ENCODE measurements at places on chromosomes 16 and 17.

DNA sequence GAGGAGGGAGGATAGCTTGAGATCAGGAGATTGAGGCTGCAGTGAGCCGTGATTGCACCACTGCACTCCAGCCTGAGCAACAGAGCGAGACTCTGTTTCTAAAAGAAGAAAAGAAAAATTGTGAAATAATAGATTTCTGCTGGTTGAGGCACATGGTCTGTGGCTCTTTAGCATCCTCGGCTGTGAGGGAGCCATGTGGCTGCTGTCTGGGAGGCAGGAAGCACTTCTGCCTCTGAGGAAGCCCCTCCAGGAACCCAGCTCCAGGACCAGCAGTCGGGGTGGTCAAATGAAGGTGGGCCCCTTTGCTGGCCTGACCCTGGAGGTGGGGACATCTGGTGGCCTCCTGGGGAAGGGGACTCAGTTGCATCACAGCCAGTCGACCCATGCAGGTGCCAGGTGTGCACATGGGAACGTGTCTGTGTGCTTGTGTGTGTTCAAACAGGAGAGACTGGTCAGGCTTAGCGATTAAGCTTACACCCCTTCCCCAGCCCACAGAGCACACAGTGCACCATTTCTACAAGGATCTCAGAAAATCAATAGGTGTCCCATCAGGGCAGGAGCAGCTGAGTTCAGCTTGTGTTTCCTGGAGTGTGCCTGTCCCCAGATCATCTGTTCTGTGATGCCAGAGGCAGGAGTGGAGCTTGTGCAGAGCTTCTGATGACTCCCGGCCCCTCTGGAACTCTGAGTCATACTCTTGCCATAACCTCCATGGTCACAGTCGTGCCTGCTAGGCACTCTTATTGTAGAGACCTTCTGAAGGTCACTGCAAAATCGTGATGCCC lies 24.3 kb upstream of the MGAT5B start:
- no peak for DNase-seq

GRCh38 chr16:70653809-70654771 lies 7.7 kb downstream of the IL34 start:
- peak; percentile 72 for DNase-seq

DNA sequence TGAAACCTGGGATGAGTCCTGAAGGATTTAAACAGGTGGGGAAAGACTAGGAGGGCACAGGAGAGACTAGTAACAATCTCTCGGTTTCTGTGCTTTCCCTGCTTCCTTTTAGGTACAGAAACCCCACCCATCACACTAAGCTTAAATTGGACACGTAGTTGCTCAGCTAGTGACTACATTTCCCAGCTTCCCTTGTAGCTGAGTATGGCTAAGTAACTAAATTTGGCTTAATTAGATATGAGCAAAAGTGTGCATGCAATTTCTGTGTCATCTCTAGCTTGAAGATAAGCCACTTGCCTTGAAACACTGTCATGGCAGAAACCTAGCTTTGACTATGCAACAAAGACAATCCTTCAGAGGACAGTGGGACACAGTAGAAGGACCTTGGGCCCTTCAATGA lies 36.5 kb downstream of the CACNG1 start:
- no peak for DNase-seq

DNA sequence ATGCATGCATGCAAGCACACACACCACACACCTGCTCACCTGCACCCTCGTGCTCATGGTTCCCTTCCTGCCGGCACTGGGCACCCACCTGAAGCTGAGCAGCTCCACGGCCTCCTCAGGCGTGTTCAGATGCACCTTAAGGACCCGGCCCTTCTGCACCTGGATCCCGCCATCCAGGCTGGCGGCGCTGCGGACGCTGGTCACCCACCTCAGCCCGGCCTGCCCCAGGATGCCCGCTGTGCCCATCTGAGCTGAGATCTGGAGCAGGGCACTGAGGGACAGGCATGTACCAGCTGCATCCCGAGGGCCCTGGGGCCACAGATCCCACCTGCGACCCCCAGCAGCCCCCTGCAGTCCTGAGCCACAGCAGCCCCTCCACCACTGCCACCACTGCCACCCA lies 110.0 kb downstream of the LITAF start:
- no peak for DNase-seq

- no peak for DNase-seq
These were observed 4.9 kb downstream of the CAPNS2 start for GRCh38 chr16:55571191-55571897.

GRCh38 chr17:15262291-15263205 lies 2.6 kb downstream of the PMP22 start:
- no peak for DNase-seq

DNA sequence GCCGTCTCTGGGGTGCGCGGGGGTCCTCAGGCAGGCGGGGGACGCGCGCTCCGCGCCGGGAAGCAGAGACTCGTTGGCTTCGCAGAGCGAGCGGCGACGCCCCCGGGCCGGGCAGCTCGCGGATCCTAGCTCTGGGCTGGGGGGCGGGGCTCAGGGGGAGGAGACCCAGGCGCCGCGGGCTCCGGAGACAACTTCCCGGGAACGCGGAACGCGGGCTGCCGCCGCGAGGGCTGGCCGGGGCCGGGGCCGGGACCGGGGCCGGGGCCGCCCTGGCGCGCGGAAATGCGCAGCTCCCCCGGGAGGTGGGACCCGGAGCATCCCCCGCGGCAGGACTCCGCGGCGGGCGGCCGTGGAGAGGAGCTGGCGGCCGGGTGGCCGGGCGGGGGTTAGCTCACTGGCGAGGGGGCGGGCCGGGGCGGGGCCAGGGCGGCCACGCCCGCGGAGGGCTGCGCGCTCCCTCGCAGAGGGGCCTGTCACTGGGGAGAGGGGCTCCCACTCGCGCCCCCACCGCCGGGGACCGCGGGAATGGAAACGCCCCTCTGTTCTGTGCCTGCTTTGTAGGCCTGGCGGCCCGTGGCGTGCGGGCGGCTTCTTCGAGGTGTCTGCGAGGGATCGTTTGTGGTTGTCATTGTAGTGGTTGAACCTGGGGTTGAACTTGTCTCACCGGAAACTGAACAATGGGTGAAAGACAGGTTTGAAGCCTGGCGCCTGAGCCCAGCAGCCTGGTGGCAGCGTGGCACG lies at the start of gene GAS7:
TSS of gene GAS7 (minus strand) at position 98 of the 741 bp plus-strand sequence.
- no peak for DNase-seq

GRCh38 chr16:57893559-57894389 lies 77.2 kb downstream of the CNGB1 start:
- no peak for DNase-seq

- no peak for DNase-seq
These were observed 22.4 kb downstream of the PECAM1 start for GRCh38 chr17:64368277-64368676.

GRCh38 chr17:69588827-69589239 lies 174.3 kb downstream of the MAP2K6 start:
- no peak for DNase-seq

- DNase-seq = no peak
These were observed 75.4 kb upstream of the RBL2 start for GRCh38 chr16:53358884-53359283.

GRCh38 chr17:59327121-59327980 lies 4.1 kb upstream of the YPEL2 start:
- DNase-seq = no peak

DNA sequence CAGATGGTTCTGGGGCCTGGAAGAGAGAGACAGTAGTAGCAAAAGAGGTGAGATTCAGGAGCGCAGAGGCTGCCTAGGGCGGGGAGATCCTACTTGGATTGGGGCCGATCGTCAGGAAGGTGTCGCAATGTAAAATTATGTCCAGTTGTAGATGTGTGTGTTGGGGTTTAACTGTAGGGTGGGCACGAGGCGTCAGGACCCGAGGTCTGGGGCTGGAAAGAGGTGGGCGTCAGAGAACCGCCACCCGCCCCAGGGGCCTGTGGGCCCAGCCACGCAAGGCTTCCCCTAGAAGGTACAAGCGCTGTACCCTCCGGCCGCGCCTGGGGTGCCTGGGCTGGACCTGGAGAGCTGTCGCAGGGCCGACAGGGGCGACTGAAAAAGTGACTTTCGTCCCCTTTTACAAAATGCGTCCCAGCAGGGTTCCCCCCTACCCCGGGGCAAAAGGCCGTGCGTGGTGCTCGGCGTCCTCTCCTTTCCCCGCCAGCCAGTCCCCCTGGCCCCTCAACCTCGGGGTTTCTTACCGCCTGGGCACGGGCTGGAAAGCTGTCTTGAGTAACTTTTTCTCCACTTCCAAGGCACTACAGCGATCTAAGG lies 2.8 kb downstream of the IRX3 start:
- DNase-seq = no peak

- DNase-seq = no peak
These were observed 22.3 kb downstream of the CAPNS2 start for GRCh38 chr16:55588799-55589198.

- DNase-seq = no peak
These were observed 27.2 kb downstream of the HASPIN start for GRCh38 chr17:3750926-3751325.

DNA sequence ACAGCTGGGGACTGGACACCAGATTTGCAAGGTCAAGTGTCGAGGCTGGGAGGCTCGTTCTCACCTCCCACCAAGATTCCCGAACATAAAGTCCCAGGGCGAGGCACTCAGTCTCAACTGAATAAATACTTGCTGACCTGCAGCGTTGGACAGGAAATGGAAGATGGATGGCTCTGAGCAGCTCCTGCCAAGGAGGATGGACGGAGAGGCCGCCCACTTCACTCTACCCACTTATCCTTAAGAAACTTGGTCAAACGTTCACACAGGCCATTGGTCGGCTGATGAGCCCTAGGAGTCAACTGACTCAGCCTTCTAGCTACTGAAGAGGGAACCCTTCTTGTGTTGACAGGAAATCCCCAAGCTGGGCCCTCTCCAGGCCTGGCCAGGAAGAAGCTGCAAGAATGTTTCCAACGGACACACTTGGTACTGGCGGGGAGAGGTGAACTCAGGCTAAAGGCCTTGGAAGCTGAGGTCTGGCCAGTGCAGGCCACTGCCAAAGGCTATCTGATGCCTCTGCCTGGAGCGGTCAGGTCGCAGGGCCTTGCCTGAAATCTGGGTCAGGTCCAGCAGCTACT lies 50.0 kb downstream of the VAC14 start:
- peak; percentile 83 for DNase-seq

DNA sequence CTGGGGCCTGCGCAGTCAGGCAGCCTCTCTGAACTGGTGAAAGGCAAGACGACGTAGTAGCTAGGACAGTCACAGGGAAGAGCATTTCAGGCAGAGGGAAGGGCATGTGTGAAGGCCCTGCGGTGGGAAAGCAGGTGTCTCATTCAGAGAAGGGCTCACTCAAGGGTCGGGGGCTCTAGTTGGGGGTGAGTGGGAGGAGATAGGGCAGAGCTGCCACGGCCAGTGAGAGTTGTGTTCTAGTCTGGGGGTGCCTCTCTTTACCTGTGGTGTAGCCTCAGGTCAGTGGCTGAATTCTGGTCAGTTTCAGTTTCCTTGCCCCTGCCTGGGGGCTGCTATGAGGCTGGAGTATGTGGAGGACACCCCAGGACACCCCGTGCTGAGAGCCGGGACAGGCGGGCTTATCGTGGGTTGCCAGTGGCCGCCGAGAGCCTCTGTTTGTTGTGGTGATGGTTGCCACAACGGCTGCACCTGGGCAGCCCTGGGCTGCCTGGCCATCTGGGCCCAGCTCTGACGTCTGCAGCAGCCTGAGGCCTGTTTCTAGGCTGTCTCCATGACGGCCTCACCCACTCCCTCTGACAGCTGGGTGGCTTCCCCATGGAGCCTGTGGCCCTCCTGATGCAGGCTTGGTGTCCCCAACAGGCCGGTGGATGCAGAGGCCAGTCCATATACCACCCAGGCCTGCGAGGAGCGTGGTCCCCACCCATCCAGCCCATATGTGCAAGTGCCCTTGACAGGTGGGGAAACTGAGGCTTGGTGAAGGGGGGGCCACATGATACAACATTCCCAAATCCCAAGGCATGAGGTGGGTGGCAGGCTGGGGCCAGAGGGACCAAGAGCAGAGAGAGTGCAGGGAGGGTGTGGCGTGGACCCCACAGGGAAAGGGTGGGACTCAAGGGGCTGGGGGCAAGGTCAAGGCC lies 10.8 kb downstream of the MAP2K3 start:
- no peak for DNase-seq

DNA sequence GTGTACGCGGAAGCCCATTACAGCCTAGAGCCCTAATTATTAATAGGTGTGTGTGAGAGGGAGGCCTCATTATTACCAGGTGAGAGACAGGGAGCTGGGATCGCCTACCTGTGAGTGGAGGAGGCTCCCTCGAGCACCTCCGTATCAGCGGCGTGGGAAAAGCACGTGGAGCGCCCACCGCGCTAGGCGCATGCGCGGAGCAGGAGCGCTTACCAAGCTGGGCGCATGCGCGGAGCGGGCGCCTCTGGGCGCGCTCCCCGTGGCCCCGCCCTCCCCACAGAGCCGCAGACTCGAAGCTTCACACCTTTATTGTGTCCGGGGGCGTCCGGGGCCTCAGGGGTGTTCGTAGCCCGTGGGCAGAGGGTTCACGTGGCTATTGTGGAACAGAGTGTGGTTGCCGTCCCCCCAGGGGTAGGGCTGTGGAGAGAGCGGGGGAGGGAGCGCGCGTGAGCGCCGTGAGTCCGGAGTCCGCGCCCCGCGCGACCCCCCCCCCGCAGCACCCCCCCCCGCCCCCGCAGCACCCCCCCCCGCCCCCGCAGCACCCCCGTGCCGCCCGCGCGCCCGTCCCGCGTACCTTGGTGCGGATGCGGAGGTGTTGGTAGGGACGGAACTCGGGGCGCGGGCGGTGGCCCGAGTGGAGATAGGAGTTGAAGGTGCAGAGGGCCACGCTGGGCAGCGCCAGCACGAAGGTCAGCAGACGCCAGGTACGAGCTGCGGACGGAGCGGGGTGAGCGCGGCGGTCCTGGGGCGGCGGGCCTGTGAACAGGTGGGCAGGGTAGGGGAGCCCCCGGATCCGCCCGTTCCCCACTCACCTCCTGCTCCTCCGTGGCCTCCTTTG lies 500 bp downstream of the COX6A2 start:
- no peak for DNase-seq

DNA sequence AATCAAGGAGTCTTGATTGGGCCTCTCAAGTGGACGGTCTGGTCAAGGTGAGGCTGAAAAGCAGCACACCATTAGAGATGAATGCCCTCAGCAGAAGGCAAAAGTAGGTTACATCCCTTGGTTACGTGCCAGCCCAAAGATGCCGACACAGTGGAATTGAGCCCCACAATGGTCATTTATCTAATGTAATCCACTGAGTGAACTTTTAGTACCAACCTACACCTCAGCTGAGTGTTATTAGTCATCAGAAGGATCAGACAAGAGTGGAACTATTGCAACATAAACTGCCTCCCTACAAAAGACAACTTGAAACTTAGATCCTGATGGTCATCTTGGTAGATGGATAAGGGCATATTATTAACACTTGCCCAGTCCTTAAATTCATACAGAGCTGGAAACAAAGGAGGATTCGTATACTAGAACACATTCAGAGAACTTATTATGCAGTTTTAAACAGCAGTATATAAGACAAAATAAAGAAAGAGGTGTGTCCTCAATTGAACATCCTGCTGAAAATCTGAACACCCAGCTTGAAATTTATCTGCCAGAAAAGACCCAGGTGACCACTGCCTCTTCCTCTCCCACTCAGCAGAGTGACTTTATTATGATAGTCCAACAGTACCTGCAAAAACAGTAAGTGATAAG lies 2.8 kb downstream of the DCUN1D3 start:
- no peak for DNase-seq

GRCh38 chr17:16488186-16488967 lies 3.6 kb downstream of the LRRC75A start:
- DNase-seq = no peak

GRCh38 chr16:86929057-86929871 lies 350.9 kb downstream of the FOXL1 start:
- no peak for DNase-seq

All from brain pericyte (primary cell).